ENCODE measurements at places on chromosomes 4 and X.
A peak's percentile ranks its signal among the peaks of the same experiment; 100 is the strongest.

GRCh38 chrX:3550160-3550751, 163.2 kb downstream of the PRKX start:
- DNase-seq: no peak

DNA sequence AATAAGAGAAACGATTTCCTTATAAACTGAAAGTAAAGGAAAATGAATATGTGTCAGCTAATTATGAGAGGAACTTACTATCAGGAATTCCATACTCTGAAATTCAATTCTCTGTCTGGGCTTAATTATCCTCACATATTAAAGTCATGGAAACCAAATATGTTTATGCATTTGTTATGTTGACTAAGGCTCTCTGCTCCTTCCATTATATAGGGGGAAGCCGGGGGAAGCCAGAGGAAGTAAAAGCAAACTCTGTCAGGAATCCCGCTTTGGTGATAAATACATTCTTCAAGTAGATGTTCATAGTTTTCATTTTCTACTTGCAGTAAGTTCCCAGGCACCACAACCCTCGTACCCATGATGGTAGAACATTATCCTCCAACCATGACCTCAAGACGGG, 142.8 kb upstream of the VCX2 start:
- DNase-seq: no peak

- no peak for DNase-seq
Observed at GRCh38 chrX:101217689-101218088, 1.9 kb upstream of the DRP2 start.

DNA sequence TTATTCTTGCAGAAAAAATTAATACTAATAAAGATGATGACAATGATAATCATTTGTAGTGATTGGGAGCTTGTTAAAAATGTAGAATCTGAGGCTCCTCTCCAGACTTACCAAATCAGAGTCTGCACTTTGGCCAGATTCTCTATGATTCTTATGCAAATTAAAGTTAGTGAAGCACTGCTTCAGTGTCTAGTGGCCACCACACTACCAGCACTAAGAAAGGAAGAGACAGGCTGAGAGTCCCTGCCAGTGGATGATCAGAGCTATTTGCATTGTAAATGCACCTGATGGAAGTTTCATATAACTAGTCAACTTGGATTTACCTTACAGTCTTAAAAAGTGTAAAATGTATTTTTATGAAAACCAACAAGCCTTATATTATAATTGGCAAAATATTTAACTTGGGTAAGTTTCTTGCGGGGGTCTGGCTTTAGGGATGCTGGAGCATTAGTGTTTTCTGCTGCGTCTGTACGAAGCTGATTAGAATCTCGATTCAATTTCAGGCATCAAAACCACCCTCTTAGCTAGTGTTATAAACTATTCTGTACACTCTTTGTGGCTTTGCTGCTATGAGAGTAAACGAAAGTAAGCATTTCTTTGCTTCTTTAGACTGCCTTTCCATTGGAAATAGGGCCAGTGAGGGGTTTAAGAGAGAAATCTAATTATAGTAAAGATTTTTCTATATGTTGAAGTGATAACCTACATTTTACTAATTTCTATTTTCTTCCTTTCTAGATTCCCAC, 114.1 kb downstream of the TLL1 start:
- DNase-seq: no peak

GRCh38 chr4:184795214-184795844, 30.4 kb downstream of the ACSL1 start:
- no peak for DNase-seq

DNA sequence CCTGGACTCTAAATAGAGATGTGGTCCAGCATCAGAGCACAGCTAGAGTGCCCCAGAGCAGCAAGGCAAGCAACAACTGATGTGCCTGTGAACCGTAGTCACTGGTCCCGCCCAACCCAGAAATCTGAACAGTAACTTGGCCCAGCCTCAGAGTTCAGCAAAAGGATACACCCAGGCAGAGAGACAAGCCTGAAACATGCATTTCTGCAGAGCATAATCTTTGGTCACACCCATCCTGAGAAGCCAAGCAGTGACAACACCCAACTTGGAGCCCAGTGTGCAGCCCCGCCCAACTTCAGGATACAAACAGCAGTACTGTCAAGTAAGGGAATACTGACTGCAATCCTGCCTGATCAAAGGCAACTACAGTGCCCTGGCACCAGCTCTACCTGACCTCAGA, 78.9 kb downstream of the CCDC160 start:
- no peak for DNase-seq

DNA sequence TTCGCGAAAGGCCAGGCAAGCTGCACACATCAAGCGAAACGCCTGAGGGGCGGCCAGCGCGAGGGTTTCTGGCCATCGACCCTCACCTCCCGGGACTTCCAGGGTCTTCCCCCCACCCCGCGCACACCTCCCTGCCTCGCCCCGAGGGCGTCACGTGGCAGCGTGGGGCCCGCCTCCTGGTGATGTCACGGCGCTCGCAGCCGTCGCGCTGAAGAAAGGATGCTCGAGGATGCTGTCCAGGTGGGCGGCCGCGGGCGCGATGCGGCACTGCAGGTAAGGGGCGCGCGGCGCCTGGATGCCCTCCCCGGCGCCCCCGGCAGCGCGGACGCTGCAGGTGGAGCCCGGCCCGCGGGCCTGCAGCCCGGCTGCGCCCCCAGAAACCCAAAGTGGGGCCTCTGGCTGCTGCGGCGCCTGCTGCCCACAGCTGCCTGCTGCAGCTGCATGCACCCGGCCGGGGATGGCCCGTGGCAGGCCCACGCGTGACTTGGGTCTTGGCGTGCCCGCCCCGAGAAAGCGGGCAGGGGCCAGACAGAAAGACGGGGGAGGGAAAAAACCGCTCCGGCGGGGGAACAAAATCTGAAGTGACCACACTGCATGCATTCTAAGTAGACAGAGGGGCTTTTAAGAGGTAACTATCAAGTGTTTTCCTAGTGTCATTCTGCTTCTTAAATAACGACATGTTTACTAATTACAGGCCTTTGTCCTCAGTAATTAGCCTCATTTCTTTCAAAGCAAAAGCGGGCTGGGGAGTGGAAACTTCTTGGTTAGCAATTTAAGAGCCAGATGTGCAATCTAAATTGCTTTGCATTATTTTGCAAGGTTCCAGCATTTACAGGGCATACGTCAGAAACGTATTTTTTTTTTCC, 1.7 kb downstream of the CLCN4 start:
- peak; percentile 53 for DNase-seq

Data from GM13976 (cell line).